ENCODE measurements at places on chromosomes 2 and 18.

DNA sequence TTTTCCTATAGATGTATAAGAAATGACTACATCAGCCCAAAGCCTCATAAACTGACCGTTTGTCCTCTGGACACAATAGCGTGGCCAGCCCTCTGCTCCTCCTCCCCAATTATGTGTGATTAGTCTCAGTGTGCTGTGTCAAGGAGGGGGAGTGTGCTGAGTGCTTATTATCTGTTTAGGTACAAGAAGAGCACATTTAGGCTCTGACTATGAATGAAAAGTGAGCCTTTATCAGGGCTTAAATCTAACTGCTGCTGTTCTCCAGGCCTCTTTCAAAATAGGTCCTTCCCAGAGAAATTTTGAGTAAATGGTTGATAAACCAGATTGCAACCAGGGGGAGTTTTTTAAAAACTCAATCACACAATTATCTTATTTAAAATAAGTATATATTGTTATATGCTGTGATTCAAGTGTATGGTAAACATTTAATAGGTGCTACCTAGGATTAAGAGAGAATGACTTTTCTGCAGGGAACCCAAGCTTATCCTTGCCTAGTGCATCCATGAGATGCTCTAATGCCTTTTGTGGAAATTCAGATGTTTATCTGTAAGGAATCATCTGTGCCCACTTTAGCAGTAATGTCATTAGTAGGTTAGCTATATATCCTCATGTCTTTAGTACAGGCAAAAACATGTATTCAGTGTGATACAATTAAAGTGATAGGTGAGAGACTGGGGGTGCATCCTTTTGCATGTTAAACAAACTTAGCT is 168.7 kb upstream of the SIX3 start:
- no peak for DNase-seq

GRCh38 chr2:71528749-71529148 is 75.4 kb downstream of the DYSF start:
- DNase-seq = no peak

DNA sequence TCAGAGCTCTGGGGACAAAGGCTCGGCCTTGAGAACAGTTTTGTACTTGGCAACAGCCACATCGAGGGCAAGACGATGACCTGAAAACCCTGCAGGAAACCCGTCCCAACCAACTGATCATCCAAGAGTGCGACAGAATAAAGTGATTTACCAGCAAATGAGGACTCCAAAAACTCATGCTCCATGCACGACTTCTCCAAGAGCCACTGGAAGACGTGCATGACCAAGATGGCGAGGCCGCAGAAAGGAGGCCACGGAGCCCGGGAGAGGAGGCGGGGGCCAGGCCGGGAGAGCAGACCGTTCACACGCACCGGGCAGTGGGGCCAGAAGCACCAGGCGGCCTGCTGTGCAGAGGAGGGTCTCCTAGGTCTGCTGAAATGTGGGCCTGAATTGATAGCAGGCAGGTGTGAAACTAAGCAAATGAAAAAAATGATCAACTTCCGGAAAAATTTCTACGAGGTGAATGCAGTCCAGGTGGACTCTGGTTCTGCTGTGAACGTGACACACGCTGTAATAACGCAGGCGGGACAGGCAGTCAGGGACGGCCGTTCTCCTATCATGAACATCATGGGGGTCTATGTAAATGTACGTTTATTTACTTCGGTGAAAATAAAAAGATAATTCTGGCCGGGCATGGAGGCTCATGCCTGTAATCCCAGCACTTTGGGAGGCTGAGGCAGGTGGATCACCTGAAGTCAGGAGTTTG is 252.2 kb downstream of the HDAC4 start:
- DNase-seq = no peak

DNA sequence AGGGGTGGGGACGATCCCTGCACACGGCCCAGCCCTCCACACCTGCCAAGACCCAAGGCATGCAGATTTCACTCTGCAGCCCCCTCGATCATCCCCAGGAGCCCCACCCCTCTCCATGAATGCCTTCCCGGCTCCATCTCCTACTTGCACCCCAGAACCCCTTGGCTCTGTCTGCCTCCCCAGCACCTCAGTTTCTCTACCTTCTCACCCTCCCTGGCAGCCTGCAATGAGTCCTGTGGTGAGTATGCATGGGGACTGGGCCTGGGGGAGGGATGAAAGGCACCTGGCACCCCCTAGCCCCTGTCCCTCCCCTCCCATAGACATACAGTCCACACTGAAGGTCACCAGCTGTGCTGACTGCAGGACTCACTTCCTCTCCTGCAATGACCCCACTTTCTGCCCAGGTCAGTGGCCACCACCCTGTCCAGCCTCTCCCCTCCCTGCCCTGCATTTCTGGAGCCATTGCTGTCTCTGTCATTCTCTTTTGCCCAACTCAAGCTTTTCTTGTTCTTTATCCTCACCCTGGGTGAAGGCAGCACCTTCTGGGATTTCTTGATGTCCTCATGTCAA is 1.0 kb downstream of the TEX51 start:
- DNase-seq = no peak

DNA sequence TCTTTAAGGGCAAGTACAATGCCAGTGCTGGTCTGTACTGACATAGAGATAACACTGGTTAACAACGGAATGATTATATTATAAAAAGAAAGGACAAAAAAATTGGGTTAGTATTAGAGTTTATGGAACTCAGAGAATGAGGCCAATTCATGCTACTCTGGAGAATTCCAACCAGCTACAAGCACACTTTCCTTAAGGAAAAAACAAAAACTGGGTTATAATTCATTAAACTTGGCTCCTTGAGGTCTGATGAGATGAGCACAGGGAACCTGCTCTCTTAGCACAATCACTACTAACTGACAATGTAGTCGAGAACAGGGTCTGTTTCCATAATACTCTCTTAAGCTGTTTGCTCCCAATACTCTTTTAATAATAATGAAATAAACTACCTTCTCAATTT is 165.3 kb downstream of the NRXN1 start:
- no peak for DNase-seq

DNA sequence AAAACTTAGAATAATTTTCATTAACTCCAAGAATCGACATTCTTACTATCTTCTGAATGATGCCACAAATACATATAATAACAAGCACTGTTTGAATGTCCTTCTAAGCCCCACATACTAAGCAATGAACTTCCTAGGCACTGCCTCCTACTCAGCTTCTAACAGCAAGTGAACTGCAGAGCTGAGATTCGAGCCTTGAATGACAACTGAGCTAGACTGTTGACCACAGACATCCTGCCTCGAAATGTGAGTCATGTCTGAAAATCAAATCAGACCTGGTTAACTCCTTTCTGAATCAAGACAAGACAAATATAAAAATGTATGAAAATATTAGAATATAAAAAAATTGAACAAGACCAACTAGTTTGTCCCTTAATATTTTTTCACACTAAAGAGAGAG is 108.1 kb downstream of the MYT1L start:
- no peak for DNase-seq
